ENCODE measurements at places on chromosomes 5 and 9. TPM values are rescaled to one million over a fixed set of nuclear protein-coding genes. Genes with fewer than 3 reads are reported as not detected.

SARDH gene
- total RNA-seq: 0.07 TPM

FOXD4L5 gene
- total RNA-seq: 0.06 TPM

CDC42SE2 gene
- 33.3 TPM for total RNA-seq

BARHL1 gene
- total RNA-seq: 0.03 TPM

ATP10B gene
- total RNA-seq: not detected

WDR38 gene
- 0.14 TPM for total RNA-seq

LMAN2 gene
- total RNA-seq: 201 TPM

CBY3 gene
- not detected for total RNA-seq

HAVCR2 gene
- 0.23 TPM for total RNA-seq

EPB41L4A gene
- 2.5 TPM for total RNA-seq

FAM151B gene
- 1.7 TPM for total RNA-seq

ADAMTSL2 gene
- total RNA-seq: not detected

RRAGA gene
- 134 TPM for total RNA-seq

SUSD3 gene
- total RNA-seq: 0.82 TPM

KCNIP1 gene
- not detected for total RNA-seq

OMD gene
- total RNA-seq: not detected

AHRR gene
- 4.8 TPM for total RNA-seq

SLC2A8 gene
- total RNA-seq: 17.1 TPM

TAF11L10 gene
- total RNA-seq: not detected

NEUROG1 gene
- not detected for total RNA-seq

GARIN3 gene
- total RNA-seq: not detected

SPRY4 gene
- total RNA-seq: 11.4 TPM

MGAT1 gene
- total RNA-seq: 86.7 TPM

FLT4 gene
- 3.6 TPM for total RNA-seq

NREP gene
- total RNA-seq: 3.6 TPM

ZNF474 gene
- 0.22 TPM for total RNA-seq

SH3PXD2B gene
- 16.2 TPM for total RNA-seq

IZUMO3 gene
- not detected for total RNA-seq

MAMDC2 gene
- 0.27 TPM for total RNA-seq

PTGES gene
- 187 TPM for total RNA-seq

NSG2 gene
- not detected for total RNA-seq

IGFBPL1 gene
- total RNA-seq: 2.1 TPM

EQTN gene
- not detected for total RNA-seq

GABRA1 gene
- total RNA-seq: not detected

PCDHGB3 gene
- total RNA-seq: 0.14 TPM

PCDHGB2 gene
- total RNA-seq: 0.08 TPM

GBGT1 gene
- total RNA-seq: 1.7 TPM

MZB1 gene
- total RNA-seq: not detected

PCDHA10 gene
- total RNA-seq: 0.01 TPM
